Amniotic epithelial cell (primary cell): ENCODE measurements at places on chromosomes 4 and X.
A peak's percentile ranks its signal among the peaks of the same experiment; 100 is the strongest.

DNA sequence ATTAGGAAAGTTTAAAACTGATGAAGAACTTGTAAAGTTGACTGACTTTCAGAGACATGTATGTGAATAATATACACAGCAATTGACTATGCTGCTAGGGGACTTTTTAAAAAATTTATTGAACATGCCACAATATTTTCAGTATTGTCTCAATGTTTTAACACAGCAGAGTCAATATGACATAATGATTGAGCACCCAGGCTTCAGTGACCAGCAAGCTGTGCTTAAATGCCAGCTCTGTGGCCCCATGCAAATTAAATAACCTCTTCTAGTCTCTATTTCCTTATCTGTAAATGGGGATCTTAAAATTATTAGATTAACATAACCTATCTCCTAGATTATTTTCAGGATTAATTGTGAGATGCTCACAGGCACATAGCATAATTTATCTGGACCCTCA is 56.8 kb upstream of the TXK start:
- no peak for DNase-seq

DNA sequence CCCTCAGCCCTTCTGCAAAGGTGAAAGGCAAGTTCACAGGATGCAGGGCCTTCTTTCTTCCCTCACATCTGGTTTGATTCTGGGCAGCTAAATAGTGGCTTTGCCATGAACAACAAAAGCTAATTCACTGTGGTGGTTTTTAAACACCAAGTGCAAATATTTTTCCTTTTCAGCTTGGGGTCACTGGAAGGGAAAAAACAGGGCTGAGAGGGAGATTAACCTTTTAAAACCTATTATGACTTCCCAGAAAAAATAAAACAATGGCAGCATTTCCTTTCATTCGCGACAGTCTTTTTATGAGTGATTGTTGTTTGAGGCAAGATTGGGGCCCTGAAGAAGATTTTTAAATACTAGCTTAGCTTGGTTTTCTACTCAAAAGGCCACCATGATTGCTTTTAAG is 103.7 kb upstream of the SCML1 start:
- no peak for DNase-seq

- DNase-seq = no peak
Measured at GRCh38 chr4:128841402-128841801, 31.9 kb downstream of the JADE1 start.

DNA sequence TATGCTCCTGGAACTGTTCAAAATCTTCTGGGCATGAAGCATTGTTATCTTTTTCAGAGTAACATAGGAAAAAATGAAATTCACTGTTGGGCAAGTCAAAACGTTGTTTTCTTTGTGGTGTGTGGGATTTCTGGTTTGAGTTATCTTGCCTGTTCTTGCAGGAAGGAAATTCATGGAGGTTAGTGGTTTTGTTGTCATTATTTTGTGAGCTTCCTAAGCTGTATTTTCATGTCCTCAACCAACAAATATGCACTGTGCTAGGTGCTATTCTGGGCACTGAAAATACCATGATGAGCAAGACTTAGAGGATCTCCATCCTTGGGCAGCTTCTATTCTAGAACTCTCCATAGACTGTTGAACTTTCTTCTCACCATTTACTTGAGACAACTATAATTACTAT is 16.9 kb downstream of the SPINK2 start:
- peak; percentile 95 for DNase-seq

- DNase-seq = no peak
Measured at GRCh38 chrX:23821847-23822246, 38.9 kb downstream of the SAT1 start.
